ENCODE measurements at places on chromosomes 11 and 22. TPM values are rescaled to one million over a fixed set of nuclear protein-coding genes. Genes with fewer than 3 reads are reported as not detected.
A peak's percentile ranks its signal among the peaks of the same experiment; 100 is the strongest.

- no peak for DNase-seq
Measured at GRCh38 chr22:42560781-42561180, 7.0 kb downstream of the SERHL2 start.

The IL10RA gene
- 6.0 TPM for total RNA-seq

GRCh38 chr11:12962306-12962705 is 46.8 kb upstream of the RASSF10 start:
- DNase-seq: no peak

GRCh38 chr11:27118949-27119348 is 78.3 kb downstream of the BBOX1 start:
- no peak for DNase-seq

DNA sequence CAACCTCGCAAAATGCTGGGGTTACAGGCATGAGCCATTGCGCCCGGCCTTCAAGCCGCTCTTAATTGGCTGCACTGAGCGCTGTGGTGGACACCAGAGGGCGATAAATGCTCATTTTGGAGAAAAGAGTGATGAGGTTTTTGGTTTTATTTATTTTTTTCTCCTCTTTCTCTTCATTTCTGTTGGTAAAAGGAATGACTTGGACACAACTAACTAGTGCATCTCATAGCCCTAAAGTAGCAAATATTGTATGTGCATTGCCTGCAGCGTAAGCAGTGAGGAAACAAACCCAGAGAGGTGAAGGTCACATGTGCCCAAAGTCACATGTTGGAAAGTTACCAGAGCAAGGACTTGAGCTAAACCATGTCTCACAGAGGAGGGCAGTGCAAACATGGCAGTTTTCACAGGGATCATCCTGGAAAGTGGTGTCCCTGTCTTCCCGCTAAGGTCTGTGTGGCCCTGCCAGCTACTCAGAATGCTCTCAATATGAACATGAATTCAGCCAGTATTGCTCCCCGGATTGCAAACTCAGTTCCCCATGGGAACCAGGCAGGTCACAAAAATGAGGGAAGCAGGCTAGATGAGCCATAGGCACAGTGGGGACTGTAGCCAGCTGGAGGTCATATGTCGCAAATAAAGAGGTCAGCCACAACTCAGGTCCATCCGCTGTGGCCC is 8.6 kb upstream of the CD82 start:
- peak; percentile 78 for DNase-seq

DNA sequence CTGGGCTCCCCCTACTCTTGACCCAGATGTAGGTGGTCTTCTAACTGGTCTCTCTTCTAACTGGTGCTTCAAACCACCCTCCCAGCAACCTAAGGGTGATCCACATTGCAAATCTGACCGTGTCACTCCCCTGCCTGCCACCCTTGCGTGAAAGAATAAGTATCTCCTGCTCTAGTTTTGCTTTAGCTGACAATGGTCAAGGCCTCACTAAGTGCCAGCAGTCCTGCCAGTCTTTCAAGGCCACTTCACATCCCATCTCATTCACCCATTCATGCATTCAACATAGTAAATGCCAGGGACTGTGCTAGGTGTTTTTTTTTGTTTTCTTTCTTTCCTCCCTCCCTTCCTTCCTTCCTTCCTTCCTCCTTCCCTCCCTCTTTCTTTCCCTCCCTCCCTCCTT is 2.3 kb upstream of the KCTD17 start:
- no peak for DNase-seq

The DMC1 gene
- total RNA-seq: 0.20 TPM

- no peak for DNase-seq
Measured at GRCh38 chr11:115421992-115422689, 82.1 kb downstream of the CADM1 start.

DNA sequence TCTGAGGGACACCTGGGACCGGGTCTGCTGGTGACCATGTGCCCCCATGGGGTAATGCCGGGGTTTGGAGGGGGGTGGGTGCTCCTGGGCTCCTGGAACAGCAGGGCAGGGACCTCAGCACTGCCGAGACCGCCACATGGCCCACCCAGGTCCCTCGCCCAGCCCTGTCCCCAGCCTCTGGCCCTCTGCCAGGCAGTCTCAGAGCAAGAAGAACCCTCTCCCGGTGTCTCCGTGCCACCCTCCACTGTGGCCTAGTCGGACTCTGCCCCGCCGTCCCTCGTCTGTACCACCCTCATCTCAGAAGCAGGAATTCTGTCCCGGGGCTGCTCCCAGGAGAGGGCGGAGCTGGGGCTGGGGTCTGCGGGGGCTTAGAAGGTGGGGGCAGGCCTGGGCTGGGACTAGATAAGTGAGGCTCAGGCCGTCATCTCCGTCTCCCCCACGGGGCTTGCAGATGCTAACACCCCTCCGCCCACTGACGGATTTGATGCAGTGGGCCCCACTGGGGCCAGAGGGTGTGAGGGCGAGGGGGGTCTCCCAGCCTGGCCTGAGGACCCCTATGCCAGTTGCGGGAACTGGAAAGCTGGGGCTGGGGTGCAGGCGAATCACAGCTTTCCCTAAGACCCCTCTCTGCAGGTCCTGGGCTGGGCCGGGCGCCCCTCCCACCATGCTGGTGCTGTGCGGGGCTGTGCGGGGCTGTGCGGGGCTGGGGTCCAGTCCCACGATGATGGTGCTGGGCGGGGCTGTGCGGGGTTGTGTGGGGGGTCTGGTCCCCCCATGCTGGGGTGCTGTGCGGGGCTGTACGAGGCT is 1.1 kb downstream of the MUC5AC start:
- DNase-seq: peak; percentile 25

GRCh38 chr11:123357353-123357989 is 72.6 kb upstream of the GRAMD1B start:
- DNase-seq: no peak

DNA sequence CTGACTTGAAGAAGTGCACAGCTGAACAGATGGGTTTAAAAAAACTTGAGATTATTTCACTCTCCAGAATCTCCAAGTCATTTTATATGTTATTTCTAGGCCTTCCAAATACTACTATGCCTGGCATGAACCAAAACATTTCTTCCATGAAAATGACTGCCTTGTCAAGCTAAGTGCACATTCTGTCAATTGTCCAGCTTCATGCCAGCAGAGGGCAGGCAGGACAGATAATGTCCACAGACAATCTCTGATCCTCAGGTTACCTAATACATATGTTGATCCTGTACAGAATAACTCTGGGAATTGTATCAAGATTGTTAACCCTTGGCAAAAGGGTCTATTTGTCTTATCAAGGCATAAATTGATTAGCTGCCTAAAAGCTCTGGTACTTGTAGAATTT is 229.5 kb downstream of the AASDHPPT start:
- no peak for DNase-seq

DNA sequence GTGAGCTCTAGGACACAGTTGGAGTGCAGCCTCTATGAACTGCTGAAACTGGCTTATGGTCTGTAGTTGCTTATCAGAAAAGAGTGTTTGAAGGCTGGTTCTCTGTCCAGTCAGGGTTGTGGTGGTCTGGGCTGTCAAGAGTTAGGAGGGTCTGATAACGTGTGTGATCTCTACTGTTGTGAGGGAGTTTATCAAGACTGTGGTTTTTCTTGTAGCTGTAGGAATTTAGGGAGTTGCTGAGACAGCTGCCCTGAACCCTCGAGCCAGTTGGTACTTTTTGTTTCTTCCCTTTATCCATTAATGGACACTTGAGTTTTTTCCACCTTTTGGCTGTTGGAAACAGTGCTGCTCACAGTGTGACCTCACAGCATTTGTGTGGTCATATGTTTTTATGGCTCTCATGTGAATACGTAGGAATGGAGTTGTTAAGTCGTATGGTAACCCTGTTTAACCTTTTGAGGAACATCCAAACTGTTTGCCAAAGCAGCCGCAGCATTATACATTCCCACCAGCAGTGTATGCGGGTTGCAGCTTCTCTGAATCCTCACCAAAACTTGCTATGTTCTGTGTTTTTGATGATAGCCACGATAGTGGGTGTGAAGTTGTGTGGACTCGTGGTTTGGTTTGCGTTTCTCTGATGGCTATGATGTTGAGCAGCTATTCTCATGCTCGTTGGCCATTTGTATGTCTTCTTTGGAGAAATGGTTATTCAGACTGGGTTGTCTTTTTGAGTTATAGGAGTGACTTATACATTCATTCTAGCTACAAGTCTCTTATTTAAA is 20.9 kb upstream of the DGCR8 start:
- DNase-seq: no peak

The SMC1B gene
- not detected for total RNA-seq
